M059J (cell line): ENCODE measurements at places on chromosomes 5 and 9.
A peak's percentile ranks its signal among the peaks of the same experiment; 100 is the strongest.

GRCh38 chr9:33125871-33126823 is 41.0 kb downstream of the B4GALT1 start:
- no peak for DNase-seq

DNA sequence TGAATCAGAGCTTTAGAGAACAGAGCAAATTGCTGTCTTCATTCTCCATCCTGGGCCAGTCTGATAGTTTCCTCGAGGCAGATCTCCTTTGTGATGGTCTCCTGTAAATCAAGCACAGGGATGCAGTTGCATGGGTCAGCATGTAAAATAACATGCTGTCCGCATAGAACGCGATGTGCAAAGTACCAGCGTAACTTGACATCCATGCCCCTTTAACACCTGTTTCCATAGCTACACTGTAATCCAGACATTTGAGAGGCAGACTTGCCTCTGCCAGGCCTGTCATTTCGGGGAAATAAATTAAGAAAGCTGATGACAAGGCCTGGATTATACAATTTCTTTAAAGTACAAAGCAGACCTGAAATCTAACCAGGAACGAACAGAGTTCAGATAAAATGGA is 413.5 kb downstream of the TLE4 start:
- no peak for DNase-seq

GRCh38 chr5:160088805-160089204 is 30.4 kb downstream of the PWWP2A start:
- DNase-seq, result no peak

DNA sequence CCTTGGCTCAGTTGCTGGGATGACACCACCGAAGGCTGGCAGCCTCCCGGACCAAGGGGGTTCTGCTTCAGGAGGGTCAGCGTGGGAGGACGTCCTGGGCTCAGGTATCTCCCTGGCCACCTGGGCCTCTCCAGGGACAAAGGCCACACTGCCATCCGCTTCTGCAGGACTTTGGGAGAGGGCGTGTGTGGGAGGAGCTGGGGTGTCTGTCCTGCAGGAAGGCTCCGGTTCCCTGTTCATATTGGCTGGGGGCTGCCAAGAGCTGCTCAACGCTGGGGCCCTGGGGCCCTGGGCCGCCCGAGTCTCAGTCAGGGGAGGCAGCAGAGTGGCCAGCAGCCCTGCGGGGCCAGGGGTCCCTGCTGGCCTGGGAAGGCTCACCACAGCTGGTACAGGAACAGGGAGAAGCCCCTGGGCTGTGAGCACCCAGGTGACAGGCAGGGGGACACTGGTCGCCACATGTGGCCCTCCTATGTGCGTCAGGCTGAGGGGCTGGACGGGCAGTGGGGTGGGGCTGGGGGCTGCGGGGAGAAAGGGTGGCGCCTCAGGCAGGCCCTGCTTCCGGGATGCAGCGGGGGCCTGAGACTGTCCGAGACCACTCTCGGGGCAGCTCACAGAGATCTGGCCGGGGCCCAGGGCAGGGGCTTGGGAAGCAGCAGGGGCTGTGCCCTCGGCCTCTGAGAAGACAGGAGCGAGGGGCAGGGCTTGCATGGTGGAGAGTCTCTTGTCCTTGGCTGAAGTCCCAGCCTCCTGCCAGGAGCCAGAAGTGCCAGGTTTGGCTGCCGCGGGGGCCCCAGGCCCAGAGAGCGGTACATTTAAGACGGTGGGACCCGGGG is 4.9 kb upstream of the CARD9 start:
- DNase-seq, result no peak

GRCh38 chr5:145499483-145499882 is 335.7 kb downstream of the PRELID2 start:
- peak; percentile 55 for DNase-seq

DNA sequence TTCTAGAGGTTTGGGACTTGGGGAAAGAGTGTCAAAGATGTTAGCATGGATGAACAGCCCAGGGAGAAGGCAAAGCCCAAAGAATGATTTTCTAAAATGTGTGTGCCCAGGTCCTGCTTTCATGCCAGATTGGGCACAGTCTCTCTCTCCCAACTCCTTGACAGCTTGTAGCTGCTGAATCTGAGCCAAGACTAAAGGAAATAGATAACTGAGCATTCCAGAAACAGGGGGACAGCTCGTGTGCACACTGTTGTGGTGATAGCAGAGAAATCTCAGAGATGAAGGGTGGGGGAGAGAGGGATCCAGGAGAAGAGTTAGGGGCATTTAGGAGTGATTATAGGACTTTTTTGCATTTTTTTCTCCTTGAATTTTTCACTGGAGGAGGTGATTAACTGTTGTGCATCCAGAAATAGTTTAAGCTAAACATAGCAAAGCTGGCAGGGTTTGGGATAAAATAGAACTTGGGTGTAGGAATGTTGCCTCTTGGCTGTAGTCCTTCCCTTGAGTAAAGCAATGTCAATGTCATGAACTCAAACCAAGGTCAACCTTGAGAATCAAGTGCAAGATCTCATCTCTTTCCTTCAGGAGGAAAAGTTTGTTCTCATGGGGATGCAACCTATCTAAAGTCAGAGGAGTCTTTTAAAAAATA is 245.9 kb downstream of the SH3GL2 start:
- DNase-seq, result no peak
